DMS79 treated with DMSO at 0.1 percent for 48 hours (cell line): ENCODE measurements at places on chromosomes 6 and 20.

DNA sequence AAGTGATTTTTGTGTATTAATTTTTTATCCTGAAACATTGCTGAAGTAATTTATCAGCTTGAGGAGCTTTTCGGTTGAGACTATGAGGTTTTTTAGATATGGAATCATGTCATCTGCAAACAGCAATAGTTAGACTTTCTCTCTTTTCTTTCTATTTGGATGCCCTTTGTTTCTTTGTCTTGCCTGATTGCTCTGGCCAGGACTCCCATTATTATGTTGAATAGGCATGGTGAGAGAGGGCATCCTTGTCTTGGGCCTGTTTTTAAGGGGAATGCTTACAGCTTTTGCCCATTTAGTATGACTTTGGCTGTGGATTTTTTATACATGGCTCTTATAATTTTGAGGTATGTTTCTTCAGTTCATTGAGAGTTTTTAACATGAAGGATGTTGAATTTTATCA lies 207.6 kb upstream of the DEFB112 start:
- no peak for DNase-seq

DNA sequence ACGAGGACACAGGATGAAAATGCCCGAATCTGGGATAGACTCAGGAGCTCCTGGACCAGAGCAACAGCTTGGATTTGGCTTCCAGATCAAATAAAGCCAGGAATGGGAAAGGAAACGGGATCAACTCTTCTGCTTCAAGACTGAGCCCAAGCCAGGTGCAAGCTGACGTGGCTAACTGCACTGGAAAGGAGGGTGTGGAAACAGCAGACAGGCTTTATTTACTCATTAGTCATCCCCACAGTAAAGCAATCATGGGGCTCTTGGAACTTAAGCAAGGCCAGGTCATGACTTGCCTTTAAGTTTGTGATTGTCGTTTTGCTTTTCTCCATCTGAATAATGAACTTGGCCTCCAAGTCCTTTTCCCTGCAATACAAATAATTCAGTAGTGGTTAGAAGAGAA lies 45.2 kb downstream of the KIF16B start:
- DNase-seq: no peak

DNA sequence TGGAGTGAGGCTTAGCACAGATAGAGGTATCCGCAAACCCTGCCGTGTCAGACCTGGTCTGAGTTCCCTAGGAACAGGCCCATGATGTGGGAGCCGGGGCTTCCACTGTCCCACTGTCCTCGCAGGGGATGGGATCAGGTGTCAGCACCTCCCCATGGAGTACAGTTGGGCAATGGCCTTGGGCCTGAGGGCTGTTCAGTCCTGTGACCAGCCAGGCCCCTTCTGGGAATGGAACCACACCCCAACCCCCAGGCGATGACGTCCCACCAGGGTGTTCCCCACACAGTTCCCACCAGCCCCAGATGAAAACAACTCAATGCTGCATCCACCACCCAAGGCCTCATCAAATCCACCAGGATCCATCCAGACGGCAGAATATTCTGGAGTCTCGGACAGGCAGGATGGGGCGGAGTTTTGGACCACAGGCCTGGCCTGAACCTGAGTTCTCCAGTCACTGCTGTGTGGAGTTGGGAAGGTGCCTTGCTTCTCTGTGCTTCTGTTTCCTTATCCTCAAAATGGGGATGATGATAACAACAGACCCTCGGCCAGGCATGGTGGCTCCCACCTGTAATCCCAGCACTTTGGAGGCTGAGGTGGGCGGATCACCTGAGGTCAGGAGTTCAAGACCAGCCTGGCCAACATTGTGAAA lies 62.2 kb downstream of the UBE2V1 start:
- no peak for DNase-seq

GRCh38 chr6:34680802-34681515 lies 15.6 kb downstream of the ILRUN start:
- DNase-seq: peak; percentile 62

- DNase-seq: no peak
These were observed 134.2 kb downstream of the MRPL14 start for GRCh38 chr6:43992783-43993644.

DNA sequence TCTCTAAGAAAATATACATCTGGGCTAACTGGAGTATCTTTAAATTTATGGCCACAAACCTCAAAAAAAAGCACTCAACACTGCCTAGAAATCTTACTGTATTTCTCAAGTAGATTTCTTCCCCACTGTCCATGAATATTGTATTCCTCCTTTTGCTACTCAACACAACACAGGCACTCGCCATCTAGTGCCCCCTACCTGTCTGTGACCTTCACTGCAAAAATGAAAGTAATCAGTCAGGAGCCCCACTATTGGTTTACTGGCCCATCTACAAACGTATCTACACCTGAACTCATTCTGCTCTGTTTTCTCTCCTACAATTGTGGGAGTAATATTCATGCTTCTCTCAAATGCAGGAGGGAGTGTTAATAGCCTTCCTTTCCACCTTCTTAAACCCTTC lies 58.3 kb downstream of the LY86 start:
- DNase-seq: no peak

DNA sequence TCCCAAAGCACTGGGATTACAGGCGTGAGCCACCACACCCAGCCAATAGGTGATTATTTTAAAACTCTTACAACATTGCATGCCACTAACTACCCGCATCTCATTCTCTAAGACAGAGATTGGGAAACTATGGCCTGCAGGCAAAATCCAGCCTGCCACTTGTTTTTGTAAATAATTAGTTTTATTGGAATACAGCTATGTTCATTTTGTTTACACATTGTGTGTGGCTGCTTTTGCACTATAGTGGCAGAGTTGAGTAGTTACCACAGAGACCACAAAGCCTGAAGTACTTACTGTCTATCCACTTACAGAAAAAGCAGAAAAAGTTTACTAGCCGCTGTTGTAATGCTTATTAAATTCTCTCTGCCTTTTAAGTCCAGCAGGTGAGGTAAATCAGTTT lies 16.4 kb upstream of the PKIG start:
- DNase-seq: no peak

- DNase-seq: no peak
These were observed 12.4 kb upstream of the GMEB2 start for GRCh38 chr20:63639093-63639975.

DNA sequence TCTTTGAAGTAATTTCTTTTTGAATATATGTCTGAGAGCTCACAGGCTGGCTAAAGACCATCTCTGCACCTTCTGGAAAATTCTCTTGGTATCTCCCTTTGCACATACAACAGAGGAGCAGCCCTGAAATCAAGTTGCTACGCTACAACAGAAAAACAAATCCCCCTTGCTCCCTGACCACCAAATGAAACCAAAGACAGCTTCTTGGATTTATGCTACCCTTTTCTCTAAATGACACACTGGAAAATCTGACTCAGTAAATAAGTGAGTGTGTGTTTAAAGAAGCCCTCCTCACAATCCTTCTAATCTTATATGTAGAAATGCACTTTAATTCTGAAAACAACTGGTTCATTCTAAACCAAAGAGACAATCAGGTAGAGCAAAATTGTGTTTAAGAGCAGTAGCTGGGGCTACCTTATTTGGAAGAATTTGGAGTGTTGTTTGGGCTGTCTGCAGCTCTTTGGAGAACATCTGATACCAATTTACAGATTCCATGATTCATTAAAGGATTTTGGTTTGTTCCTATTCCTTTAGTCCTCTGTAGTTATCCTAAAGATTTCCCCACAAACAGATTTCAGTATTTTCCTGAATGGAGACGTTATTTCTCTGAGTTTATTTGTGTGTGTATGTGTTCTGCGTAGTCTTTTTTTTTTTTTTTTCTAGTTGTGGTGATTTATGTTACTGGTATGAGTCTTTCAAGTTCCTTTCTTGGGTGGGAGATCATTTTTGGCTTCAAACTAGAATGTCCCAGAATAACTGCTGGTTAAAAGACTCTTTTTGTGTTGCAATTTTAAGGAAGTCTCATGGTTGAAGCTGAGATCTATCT lies 36.4 kb upstream of the UTRN start:
- DNase-seq: no peak

DNA sequence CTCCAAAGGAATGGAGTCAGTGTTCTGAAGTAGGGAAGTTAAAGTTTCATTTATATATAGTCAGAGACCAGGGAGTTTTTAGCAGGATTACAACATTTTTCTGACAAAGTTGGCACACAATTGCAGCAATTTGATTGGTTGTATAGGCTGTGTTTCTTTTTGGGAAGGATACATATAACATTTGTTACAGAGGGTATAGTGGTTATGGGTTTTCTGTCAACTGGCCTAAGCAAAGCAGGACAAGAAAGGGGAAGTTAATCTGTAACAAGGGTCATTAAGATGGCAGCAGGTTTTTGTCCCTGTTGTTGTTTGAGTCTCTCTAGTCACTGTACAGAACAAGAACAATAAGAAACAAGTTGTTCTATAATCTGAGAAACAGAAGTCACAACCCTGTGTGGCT lies 41.4 kb downstream of the TPD52L1 start:
- DNase-seq: no peak

DNA sequence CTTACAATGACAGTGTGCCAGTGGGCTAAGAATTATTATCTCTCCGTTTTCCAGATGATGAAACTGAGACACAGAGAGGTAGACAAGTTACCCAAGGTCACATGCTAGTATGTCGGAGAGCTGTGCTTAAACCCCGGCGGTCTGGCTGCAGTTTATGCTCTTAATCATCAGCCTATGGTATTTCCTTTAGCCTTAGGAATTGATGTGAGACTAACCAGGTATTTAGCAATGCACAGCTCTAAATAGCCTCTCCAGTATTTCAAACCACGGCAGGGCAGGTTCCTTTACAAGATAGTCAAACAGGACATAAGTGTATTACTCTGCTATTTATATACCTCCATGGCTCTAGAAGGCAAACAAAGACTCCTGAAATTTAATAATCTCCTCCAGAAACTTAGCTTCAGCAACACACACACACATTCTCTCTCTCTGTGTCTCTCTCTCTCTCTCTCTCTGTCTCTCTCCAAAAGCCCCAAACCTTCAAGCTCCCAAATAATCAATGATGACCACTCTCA lies 142.0 kb upstream of the ZNF217 start:
- peak; percentile 65 for DNase-seq

DNA sequence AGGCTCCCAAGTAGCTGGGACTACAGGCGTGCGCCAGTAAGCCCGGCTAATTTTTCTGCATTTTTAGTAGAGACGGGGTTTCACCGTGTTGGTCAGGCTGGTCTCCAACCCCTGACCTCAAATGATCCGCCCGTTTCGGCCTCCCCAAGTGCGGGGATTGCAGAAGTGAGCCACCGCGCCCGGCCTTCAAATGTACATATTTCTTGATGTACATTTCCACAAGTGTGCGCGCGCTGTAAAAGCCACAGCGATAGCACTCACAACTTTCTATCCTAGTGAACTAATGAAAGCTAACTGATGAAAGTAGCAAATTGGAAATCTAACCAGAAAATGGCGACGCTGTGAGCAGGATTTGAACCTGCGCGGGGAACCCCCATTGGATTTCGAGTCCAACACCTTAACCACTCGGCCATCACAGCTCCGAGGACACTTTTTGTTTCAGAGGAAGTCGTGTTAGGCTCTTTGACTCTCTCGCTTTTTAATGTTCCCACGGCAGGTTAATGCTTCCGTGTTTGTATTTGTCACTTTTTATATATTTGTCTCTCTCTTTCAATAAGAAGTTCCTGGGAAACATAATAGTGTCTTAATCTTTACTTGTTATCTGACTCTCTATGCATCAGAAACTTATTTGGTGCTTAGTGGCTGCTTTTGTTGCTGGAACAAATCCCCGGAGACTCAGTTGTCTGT lies 199.4 kb upstream of the ZNF184 start:
- DNase-seq: no peak

- DNase-seq: no peak
These were observed 420.5 kb upstream of the SOX4 start for GRCh38 chr6:21173031-21173430.

GRCh38 chr6:17225767-17226630 lies 55.2 kb upstream of the RBM24 start:
- no peak for DNase-seq

DNA sequence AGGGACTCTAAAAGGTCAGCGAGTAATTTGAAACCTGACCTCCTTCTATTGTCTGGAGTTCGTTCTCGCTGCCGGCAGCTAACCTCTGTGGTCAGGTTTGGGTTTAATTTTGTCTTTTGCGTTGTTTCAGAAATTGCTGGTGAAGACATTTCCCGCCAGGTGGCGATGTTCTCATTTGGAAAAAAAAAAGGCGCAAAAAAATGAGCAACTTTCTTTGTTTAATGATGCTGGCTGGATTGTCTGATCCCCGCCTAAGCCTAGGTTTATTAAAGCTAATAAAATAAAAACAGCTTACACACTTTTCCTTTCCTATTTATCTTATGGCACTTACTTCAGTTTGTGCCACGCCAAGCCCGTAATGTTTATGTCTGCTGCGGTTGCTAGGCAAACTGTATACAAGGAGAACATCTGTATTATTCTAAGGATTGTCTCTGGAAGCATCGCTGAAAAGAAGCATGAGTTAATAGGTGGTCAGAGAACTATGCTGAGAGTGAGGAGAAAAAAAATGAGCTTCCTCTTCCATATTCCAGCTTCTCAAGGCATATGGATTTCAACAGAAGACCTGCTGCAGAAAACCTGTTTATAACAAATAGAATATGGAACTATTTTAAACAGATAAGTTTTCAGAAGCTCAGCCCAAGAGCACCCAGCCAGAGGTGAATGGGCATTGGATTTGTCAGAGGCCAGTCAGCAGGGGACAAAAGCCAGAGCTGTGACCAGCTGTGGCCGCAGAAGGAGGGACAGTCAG lies 205.7 kb downstream of the DOK5 start:
- DNase-seq: no peak

DNA sequence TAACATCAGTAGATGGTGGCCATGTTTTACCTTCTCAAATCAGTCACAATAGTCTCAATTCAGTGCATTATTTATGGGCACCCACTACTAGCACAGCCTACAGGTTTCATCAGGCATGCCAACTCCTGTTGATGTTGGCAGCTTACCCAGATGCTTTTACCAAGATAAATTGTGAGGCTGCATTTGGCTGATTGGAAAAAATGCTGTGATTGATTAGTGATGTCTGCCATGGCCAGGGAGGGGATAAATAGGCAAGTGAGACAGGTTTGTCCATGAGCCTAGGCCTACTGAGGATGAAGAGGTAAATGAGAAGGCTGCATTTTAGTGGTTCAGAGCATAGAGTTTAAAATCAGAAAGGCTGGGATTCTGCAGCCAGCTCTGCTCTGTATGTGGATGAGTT lies 227.1 kb downstream of the NFATC2 start:
- no peak for DNase-seq
